NCI-H187 treated with DMSO at 0.1 percent for 48 hours (cell line): ENCODE measurements at places on chromosomes 16 and 17.

DNA sequence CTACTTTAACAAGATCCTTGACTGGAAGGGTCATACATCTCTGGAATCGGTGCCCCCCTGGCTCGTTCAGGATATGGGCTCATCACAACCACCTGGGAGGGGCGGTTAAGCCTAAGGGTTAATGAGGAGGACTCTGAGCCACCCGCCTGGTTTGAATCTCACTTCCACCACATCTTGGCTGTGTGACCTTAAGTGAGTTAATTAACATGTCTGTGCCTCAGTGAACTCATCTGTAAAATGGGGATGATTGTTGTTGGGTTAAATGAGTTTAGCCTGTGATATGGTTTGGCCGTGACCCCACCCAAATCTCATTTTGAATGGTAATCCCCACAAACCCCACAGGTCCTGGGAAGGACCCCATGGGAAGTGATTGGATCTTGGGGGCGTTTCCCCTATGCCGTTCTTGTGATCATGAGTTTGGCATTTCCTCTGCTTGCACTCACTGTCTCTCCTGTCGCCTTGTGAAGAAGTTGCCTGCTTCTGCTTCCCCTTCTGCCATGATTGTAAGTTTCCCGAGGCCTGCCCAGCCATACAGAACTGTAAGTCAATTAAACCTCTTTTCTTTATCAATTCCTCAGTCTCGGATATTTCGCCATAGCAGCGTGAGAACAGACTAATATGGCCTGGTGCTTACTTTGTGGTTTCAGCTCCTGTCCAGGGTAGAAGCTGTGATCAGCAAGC, 214.0 kb upstream of the CIBAR2 start:
- no peak for DNase-seq

DNA sequence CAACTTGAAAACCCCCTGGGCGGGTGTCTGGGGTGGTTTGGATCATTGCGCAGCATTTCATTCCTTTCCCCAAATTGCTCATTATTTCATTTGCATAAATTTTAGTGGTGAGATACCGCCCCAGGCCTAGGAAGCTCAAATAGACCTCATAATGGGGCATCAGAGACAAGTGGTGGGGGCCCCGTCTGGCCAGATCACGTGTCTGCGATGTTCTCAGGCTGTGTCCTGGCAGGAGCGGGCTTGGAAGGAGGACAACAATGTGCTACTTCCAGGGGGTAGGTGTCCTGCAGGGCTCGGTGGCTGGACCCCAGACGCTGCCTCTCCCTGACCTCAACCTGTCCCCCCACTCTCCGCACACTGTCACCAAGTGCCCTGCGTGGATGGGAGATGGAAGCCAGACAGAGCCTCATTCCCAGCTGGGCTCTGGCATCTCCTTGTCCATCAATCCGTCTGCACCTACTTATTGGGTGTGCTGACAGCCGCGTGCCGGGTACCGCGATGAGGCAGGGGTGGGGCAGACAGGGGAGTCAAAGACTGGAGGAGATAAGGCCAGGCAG, 116.9 kb downstream of the NTN1 start:
- no peak for DNase-seq

DNA sequence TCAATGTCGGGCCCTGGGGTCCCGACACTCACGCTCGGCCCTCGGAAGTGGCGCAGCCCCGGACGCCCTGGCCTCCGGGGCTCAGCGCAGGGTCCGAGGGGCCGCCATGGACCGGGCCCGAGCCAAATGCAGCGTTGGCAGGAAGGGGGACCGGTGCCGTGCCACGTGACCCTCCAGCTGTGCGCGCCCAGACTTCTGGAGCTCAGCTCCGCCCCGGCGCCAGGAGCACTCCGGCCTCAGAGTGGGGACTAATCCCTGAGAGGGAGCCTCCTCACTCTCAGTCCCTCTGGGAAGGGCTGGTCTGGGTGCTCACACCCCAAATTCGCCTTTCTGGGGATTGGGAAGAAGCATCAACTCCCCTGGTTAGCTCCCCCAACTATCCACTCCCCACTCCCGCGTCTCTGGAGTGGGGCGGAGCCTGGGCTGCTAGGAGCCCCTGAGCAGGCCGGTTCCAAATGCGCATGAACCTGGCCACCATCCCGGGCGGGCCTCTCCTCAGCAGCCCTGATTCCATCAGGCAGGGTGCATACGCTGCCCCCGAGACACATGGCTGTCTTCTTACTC, at the start of gene B3GNT9:
TSS of gene B3GNT9 (minus strand) at position 166 of the 564 bp plus-strand sequence. CDS start 513 bp downstream, outside the sequence.
- no peak for DNase-seq

DNA sequence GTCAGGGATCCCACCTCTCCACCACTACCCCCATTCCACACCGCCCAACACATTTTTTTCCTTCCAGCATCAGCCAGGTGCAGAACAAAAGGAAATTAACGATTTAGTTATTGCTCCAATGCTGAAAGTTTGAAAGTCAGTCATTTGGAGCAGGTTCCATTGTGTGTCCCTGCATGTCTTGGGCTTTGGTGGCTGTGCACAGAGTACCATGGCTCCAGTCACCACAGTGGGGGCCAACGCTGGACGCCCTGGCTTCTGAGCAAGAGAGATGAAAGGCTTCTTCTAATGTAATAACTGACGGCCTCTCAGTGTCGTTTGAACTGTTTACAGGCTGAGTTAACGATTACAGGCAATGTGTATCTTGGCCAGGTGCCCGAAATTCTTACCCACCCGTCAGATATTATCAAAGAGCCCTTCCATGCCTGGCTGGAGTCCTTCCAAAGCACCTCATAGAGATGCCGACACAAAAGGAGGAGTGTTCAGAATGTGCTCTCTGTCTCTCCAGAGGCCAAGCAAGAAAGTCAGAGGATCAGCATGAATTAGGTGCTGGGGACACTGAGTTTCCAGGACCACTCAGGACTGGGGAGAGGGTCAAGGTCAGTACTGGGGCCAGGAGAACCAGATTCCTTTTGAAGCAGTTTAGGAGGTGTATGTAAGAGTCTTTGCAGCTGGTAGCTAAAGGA, 25.9 kb downstream of the RNF43 start:
- peak; percentile 67 for DNase-seq

- no peak for DNase-seq
Observed at GRCh38 chr17:6408276-6408675, 26.6 kb downstream of the AIPL1 start.
